ENCODE measurements at places on chromosomes 5 and 9.
A peak's percentile ranks its signal among the peaks of the same experiment; 100 is the strongest.

DNA sequence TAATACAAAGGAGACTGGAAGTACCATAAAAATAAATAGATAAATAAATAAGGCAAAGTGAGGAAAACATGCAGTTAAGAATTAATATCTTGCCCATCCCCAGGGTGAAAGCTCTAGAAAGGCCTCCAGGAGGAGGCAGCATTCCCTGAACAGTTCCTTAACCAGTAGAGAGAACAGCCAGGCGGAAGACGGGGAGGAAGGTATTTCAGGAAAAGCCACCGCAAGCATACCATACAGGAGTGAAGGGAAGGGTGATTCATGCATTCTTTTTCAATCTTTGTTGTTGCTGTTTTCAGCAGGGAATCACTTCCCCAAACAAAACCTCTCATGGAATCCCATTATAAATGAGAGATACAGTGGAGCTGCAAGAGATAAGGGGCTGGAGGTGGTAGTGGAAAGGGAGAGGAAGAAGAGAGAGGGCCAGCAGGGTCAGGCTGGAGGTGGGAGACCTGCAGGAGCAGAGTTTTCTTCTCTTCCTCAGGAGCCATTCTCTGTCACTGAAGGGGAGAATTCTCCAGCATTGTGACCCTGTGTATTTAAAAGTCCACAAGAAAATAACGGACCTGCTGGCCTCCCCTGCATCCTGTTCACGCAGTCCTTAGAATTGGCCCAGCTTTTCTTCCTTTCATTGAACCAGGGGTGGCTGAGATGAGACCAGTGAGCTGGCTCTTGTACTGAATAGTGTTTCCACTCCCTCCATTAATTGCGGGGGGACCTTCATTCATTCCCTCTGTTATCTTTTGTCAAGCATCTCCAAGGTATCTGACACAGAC lies 255.9 kb downstream of the FAM114A2 start:
- no peak for DNase-seq

GRCh38 chr5:73153513-73153912 lies 19.5 kb upstream of the TMEM174 start:
- no peak for DNase-seq

DNA sequence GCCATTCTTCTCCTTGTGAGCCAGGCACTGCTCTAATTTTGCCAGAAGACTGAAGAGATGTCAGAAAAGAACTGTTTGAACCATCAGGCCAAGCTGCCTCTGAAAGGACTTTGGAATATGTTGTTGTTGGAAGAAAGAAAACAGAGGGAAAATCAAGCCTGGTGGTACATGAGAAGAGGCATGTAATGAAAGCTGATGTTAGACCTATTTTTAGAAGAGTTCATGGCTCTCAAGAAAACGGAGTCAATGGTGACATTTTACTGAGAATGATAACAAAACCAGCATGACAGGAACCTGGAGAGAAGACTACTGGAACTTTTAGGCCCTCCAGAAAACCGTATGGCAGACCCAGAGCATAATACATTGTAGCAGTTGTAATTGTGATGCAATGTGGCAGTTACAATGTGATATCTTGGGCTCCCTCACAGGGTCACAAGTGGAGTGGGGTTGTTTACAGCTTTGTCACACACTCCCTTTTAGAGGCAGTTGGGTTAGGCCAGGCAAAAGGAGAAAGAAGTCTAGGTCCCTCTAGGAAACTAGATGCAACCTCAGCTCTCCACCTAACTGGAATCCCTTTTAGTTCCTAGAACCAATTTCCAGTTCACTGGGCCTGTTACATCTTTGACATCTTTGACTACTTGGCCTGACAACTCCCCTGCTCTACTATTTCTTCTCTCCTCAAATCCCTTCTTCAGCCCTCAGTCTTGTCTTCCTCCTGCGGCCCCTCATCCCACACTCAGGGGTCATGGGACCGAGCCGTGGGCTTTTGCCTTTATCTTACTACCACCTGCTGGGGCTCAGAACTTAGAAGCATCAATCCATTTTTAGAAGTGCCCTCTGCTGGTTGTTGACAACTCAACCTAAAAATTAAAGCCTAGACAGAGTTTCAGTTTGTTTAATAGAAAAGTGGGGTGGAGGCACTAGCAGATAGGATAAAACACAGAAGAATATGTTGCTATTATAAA lies 61.2 kb upstream of the JAK2 start:
- DNase-seq, result no peak

DNA sequence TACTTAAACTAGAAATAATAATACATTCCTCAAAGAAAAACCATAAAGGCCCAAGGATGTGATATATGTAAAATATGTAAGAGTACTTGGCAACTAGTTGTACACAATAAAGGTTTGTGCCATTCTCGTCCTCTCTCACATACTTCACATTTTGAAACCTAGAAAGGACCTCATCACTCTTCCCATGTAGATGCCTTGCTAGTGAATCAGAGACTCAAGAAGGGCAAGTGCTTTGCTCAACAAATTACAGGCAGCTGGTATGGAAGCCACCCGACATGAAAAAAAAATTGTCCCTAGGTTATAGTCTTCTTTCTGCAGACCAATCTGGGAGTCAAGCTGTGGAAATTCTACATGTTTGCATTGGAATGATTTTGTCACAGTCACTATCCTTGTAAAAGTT lies 31.7 kb downstream of the ADRB2 start:
- no peak for DNase-seq

GRCh38 chr5:66633754-66634153 lies 37.6 kb downstream of the MAST4 start:
- DNase-seq, result no peak

- DNase-seq, result peak; percentile 50
Observed at GRCh38 chr5:109468737-109469420, 59.1 kb upstream of the PJA2 start.

DNA sequence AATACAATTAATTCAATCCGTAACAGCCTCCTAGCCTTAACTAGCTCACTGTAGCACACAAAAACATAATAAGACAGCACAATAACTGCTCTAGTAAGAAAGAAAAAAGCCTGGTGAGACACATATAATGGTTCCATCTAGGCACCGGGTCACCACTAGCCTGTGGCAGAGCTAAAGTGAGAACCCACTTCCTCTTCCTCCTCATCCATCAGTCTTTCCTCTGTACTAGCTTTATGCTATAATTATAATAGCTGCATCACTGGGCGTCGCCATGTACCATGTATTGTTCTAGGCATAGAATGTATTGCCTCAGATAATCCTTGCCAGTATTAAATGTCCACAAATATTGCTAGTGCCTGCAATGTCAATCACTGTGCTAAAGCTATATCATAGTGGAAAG lies 23.1 kb downstream of the ADRB2 start:
- DNase-seq, result no peak

GRCh38 chr5:96481009-96481786 lies 48.1 kb upstream of the PCSK1 start:
- no peak for DNase-seq

GRCh38 chr5:86684222-86684621 lies 66.5 kb downstream of the COX7C start:
- no peak for DNase-seq

DNA sequence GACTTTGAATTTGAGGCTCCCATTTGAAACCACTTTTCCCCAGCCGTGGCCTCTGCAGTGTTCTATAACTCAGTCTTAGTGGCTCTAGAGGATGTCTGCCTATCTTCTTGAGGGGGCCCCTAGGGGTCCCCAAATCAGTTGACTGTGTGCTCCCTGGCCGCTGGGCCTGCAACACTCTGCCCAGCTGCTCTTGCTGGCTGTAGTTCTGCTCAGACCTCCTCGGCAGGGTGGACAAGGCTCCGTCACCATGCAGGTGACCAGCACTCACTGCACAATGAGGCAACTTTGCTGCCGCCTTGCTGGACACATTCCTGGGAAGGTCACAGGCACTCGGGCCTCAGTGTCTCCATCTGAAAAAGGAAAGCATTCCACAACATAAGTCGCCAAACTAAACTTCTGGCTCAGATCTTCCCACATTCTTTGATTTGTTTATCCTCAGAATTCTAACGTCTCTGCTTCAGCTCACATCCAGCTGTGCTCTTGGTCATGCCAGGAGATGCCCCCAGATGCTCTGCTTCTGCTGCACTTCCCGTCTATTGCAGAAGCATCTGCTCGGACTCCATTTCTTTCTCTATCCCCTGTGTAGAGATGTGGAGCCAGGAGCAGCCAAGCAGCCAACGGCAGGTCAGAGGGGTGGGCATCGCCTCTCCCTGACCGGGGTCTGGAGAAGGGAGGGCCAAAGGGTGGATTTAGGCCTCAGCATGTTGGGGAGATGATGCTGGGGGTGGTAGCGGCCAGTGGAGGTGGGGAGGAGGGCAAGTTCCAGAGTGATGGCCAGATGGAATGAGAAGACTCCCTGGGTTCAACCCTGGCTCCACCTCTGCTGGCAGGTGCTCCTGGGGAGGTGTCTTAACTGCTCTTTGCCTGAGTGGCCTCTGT lies 133.6 kb downstream of the MVB12B start:
- DNase-seq, result no peak

- no peak for DNase-seq
Observed at GRCh38 chr5:109692852-109693251, 3.1 kb downstream of the MAN2A1 start.

DNA sequence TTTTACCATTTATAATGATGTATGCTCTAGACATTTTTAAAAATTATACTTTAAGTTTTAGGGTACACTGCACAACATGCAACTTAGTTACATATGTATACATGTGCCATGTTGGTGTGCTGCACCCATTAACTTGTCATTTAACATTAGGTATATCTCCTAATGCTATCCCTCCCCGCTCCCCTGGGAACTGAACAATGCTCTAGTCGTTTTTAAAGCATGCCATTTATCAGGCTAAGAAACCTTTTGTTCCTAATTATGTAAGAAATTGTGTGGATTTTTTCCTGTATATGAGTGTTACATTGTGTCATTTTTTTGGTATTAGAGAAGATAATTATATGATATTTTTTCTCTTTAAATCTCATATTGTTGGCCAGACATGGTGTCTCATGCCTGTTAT lies 72.8 kb upstream of the SGCD start:
- DNase-seq, result no peak

- no peak for DNase-seq
Observed at GRCh38 chr5:91727463-91727862, 344.3 kb upstream of the ARRDC3 start.

DNA sequence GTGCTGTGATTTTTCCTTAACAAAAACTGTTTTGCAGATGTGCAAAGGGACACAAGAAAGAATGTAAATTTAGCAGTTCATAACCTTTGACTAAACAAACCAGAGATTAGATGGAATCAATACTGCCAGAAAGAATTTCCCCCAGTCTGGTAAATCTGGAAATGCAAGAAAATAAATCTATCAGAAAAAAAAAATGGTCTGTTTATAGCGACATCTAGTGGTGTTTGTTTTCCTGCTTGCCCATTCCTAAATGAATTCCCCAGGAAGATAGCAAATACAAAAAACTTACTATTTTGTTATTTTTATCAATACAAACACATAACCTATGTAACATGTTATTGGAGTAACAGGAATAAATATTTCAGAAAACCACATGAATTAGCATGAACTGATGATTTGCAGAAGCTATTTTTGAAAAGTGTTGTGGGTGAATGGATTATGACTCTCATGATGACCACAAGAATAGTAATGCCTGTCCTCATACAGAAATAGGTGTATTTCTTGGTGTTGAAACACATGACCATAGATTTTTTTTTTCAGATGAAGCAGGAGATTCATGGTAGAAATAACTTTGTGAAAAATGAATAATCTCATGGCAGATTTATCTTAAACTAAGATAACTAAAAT lies 1703.8 kb downstream of the MAT2B start:
- no peak for DNase-seq

- DNase-seq, result no peak
Observed at GRCh38 chr5:179765400-179765799, 28.4 kb upstream of the LTC4S start.

- no peak for DNase-seq
Observed at GRCh38 chr5:155649666-155650065, 636.1 kb downstream of the KIF4B start.

DNA sequence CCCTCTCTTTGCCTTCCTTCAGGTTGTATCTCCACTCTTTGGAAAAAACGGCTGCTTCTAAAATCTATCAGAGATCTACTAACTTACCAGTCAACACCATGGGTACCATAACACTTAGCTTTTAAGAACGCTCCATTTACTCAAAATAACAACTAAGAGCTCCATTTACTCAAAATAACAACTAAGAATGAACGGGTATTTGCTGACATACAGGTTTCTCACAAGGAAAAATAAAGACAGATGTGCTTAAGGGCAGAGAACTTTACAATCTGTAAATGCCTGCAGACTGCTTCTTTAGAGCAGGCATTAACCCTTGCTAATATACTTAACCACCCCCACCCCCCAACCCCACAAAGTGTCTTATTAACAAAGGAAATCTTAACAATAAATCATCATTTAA lies 2.8 kb downstream of the UBAP2 start:
- DNase-seq, result no peak

- no peak for DNase-seq
Observed at GRCh38 chr5:124706051-124706450, 40.4 kb downstream of the ZNF608 start.

DNA sequence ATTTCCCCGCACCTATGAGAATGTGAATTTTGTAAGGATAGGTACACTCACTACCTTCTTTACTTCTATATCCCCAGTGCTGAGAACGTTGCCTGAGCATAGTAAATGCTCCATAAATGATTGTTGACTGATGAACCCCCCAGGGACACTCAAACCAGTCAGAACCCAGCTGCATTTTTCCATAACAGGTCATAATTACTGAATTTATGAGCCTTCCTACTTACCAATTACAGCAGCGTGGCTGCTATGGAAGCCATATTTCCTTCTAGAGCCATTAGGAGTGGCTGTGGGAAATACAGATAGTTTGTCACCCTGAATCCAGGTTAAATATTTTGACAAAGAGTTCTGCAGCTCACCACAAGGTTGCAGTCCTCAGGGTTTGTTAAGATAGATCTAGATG lies 135.0 kb downstream of the TAF11L14 start:
- no peak for DNase-seq

DNA sequence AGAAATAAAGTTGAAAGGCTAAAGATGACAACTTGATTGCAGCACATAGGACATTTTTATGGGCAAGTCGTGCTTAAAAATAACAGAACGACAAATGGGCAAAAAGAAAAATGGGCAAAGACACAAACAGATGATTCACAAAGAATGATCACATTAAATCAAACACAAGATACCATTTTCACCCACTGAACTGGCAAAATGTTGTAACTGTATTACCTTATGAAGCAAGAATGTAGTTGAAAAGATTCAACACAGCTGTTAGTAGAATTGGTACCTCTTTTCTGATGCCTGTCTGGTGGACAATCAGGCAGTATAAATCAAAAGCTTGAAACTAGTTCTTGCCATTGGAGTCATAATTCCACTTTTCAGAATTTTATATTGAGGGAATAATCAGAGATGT lies 81.0 kb upstream of the PALM2AKAP2 start:
- DNase-seq, result no peak

DNA sequence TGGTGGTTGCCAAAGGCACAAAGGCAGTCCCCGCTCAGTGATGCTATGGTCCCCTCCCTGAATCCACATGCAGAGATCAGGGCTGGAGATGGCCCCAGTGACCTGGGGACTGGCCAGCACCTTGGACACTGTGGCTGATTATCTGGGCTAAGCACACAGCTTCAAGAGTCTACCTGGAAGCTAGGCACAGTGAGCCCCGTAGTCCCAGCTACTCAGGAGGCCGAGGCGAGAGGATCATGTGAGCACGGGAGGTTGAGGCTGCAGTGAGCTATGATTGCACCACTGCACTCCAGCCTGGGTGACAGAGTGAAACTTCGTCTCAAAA lies 8.3 kb upstream of the SCGB3A1 start:
- DNase-seq, result no peak

- no peak for DNase-seq
Observed at GRCh38 chr5:50856401-50857119, 190.1 kb downstream of the PARP8 start.

- no peak for DNase-seq
Observed at GRCh38 chr9:131872006-131872405, 132.1 kb upstream of the RAPGEF1 start.

GRCh38 chr9:132003896-132004295 lies 75.8 kb downstream of the MED27 start:
- DNase-seq, result no peak

All from activated CD4-positive, alpha-beta T cell treated with anti-CD3 and anti-CD28 coated beads for 1 hour (primary cell).